ENCODE measurements at places on chromosomes 5 and 9.

GRCh38 chr5:2399096-2399495 is 352.4 kb downstream of the IRX2 start:
- DNase-seq = no peak

- no peak for DNase-seq
Measured at GRCh38 chr5:61788548-61788947, 456.5 kb downstream of the ZSWIM6 start.

DNA sequence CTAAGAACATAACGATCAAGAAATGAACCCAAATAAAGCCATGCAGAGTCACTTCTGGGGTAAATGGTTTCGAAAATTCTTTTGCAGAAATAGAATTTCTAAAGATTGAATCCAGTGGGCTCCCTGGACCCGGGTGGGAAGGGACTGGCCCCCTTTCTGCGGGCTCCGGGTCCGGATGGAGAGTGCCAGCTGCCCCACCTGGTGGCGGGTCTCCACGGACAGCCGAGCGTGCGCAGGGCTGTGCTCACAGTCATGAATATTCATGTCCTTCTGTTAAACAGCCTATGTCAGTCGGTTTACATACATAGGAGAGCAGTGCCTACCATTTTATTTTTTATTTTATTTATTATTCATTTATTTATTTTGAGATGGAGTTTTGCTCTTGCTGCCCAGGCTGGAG is 4.7 kb upstream of the PPP1R26 start:
- DNase-seq = peak; percentile 29

DNA sequence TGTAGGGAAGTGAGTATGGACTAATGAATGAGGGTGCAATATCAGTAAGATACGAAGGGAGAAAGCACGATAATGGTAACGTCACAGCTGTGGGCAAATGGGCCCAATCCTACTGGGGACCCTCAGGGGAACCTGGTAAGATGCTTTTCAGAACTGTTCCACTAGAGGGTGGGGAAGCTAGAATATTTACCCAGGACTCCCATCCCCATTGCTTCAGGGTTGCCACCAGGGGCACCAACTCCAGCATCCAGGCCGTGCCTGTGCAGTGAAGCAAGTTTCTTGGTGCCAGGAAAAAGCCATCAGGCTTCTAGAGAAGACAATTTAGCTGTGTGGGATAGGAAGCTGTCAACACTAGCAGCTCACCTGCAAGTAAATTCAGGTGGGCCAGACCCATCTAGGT is 409.3 kb downstream of the AGTPBP1 start:
- peak; percentile 54 for DNase-seq

DNA sequence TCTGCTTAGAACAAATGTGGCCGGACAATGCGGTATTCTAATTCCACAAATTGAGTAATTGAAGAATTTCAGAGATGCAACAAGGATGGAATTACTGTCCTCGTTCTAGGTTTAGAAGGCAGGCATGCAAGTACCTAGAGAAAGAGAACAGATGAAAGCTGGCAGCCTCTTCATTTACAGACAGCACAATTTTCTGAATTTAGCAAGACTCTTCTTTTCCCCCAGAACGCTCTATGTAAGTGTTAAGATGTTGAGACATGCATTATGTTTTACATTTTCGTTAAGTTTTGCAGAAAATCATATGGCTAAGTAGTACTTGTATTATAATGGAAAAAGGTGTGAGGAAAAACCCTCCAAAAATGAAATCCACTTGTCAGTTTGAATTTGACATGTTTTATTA is 259.5 kb upstream of the ARRDC3 start:
- no peak for DNase-seq
